Activated T-cell treated with anti-CD3 and anti-CD28 coated beads for 24 hours (primary cell): ENCODE measurements at places on chromosomes 6 and 20.

GRCh38 chr6:118253741-118254140 is 294.4 kb upstream of the PLN start:
- DNase-seq: no peak

- DNase-seq: no peak
Observed at GRCh38 chr6:43714311-43715055, 26.9 kb upstream of the MRPS18A start.

GRCh38 chr6:158634695-158635426 is 9.7 kb downstream of the DYNLT1 start:
- no peak for DNase-seq

GRCh38 chr6:159913862-159914564 is 23.2 kb downstream of the MAS1 start:
- no peak for DNase-seq

GRCh38 chr6:77447254-77447653 is 16.0 kb downstream of the HTR1B start:
- no peak for DNase-seq

- peak; percentile 49 for DNase-seq
Observed at GRCh38 chr20:34538671-34539123, 19.8 kb upstream of the MAP1LC3A start.

- DNase-seq: no peak
Observed at GRCh38 chr20:48608756-48609155, 219.0 kb downstream of the PREX1 start.

DNA sequence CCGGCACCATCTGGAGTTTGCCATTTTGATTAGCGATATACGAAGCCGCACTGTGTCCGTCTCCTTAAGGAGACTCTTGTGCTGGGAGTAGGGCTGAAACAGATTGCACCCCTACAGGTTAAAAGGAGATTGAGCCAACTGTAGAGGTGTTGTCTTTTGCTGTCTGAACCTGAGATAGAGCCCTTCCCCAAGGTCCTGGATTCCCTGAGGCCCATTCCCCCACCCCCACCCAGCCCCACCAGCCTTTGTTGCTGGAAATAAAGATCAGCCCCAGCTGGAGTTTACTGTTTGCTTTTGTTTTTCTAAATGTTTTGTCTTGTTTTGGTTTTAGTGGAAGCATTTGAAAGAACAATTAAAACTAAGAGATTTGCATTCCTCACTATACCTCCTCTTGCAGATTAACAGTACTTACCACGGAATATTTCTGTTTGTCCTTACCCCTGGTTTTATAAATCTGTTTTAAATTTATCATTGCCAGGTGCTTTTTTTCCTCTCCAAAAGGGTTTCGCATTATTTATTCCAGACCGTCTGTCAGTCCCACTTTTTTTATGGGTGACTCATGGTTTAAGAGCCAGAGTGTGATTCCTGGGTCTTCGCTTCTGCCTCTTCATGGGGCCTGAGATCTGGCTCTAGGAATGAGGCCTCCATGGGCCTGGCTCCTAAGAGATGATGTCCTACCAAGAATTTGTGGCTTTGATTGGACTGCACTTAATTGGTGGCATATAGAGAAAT is 169.2 kb downstream of the DTNBP1 start:
- no peak for DNase-seq

GRCh38 chr6:57198926-57199636 is 23.0 kb downstream of the RAB23 start:
- DNase-seq: no peak

DNA sequence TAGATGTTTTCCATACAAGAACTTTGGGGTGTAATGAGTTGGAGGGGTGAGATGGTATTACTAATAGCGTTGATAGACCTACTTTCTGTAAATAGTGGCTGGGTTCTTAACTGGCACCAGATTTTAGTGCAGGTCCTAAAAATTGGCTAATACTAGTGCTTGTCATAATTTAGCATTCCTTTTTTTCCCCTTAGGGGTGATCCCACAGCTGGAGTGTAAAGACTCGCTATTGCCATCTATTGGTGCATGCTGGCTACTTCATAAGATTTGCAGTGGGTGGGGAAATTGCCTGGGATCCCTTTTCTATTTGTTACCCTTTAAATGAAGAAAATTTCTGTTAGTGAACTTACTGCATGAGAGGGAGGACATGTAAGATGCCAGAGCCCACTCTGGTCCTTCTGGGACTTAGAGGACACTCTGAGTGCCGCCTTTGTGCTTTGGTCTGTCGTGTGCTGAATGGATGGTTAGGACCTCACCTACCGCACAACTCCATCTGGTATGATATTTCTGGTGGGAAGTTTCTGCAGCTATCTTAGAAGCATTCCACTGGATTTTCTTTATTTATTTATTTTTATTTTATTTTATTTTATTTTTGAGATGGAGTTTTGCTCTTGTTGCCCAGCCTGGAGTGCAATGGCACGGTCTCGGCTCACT is 195.5 kb downstream of the JARID2 start:
- DNase-seq: peak; percentile 32
